ENCODE measurements at places on chromosomes 13 and 19. TPM values are rescaled to one million over a fixed set of nuclear protein-coding genes. Genes with fewer than 3 reads are reported as not detected.

ATP1A3 gene
- 4.6 TPM for total RNA-seq

ZNF442 gene
- total RNA-seq: not detected

USHBP1 gene
- not detected for total RNA-seq

PIP5K1C gene
- total RNA-seq: 14.4 TPM

ATP11A gene
- 5.5 TPM for total RNA-seq

TMPRSS9 gene
- total RNA-seq: not detected

KRTDAP gene
- not detected for total RNA-seq

FCHO1 gene
- total RNA-seq: 19.5 TPM

ZNF534 gene
- total RNA-seq: not detected

CCDC194 gene
- not detected for total RNA-seq

ETV2 gene
- 1.2 TPM for total RNA-seq

C1QTNF9 gene
- not detected for total RNA-seq

ZNF610 gene
- not detected for total RNA-seq

KDELR1 gene
- 434 TPM for total RNA-seq

HNRNPUL1 gene
- 332 TPM for total RNA-seq

KLK13 gene
- total RNA-seq: not detected

PSG6 gene
- not detected for total RNA-seq

S1PR5 gene
- 2.2 TPM for total RNA-seq

N4BP2L1 gene
- not detected for total RNA-seq

CEACAM20 gene
- total RNA-seq: not detected

SIGLEC12 gene
- not detected for total RNA-seq

TNFRSF19 gene
- total RNA-seq: 2.4 TPM

CERS1 gene
- total RNA-seq: 7.2 TPM

IQCN gene
- total RNA-seq: 0.71 TPM

CERS4 gene
- total RNA-seq: 3.8 TPM

ONECUT3 gene
- not detected for total RNA-seq

REEP6 gene
- total RNA-seq: 5.0 TPM

ZNF708 gene
- 0.94 TPM for total RNA-seq

RUBCNL gene
- 0.08 TPM for total RNA-seq

ATP4B gene
- not detected for total RNA-seq

ZNF266 gene
- total RNA-seq: 4.3 TPM

NKG7 gene
- not detected for total RNA-seq

MEX3D gene
- 15.2 TPM for total RNA-seq

NRTN gene
- 1.6 TPM for total RNA-seq

ZNF99 gene
- total RNA-seq: not detected

ZNF888 gene
- not detected for total RNA-seq

AP1M2 gene
- total RNA-seq: 37.1 TPM

ZSCAN4 gene
- not detected for total RNA-seq

CEACAM3 gene
- not detected for total RNA-seq

VAV1 gene
- 6.1 TPM for total RNA-seq

NCR1 gene
- not detected for total RNA-seq

FLT3 gene
- not detected for total RNA-seq

CCL25 gene
- total RNA-seq: not detected

NLRP9 gene
- not detected for total RNA-seq

All from A549 treated with ZK216348 at 1 μM for 4 hours (cell line).